ENCODE measurements at places on chromosomes 1 and 21.

DNA sequence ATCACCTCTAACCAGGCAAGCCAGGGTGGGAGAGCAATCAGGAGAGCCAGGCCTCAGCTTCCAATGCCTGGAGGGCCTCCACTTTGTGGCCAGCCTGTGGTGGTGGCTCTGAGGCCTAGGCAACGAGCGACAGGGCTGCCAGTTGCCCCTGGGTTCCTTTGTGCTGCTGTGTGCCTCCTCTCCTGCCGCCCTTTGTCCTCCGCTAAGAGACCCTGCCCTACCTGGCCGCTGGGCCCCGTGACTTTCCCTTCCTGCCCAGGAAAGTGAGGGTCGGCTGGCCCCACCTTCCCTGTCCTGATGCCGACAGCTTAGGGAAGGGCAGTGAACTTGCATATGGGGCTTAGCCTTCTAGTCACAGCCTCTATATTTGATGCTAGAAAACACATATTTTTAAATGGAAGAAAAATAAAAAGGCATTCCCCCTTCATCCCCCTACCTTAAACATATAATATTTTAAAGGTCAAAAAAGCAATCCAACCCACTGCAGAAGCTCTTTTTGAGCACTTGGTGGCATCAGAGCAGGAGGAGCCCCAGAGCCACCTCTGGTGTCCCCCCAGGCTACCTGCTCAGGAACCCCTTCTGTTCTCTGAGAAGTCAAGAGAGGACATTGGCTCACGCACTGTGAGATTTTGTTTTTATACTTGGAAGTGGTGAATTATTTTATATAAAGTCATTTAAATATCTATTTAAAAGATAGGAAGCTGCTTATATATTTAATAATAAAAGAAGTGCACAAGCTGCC lies 19.8 kb downstream of the CSF1 start:
- DNase-seq: no peak

GRCh38 chr1:176119549-176119948 lies 87.5 kb downstream of the COP1 start:
- no peak for DNase-seq

DNA sequence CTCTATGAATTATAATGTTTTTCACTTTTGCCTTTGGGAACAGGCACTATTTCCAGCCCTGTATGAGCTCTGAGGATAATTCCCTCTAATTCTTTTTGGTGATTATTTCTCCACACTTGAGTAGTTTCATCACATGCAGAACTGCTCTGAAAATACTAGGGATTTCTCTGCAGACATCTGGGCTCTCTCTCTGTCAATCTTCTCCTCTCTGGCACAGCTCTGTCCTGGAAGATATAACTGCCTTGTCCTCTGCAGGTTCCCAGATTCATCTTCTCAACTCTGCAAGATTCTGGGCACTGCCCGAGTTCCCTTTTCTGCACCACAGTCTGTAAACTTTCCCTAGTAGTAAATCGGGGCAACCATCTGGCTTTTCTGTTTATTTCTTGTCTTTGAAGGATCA lies 131.3 kb upstream of the FMN2 start:
- no peak for DNase-seq

- no peak for DNase-seq
These were observed 67.8 kb downstream of the SLC37A1 start for GRCh38 chr21:42581336-42581992.

DNA sequence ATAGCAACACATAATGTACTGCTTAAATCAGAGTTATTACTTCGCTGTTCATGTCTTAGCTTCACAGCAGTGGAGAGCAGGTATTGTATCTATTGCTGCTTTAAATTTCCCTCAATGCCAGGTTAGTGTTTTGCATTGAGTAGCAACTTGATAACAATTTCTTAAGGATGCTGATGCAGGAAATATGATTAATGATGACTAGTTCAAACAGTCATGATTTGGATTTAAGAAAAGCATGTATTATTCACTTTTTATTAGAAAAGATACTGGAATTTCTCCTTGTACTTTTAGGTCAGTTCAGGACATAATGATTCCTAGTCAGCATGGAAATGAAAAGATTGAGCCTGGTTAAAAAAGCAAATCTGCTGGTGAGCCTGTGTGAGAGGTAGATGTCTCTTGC lies 67.2 kb upstream of the ARHGAP29 start:
- no peak for DNase-seq

DNA sequence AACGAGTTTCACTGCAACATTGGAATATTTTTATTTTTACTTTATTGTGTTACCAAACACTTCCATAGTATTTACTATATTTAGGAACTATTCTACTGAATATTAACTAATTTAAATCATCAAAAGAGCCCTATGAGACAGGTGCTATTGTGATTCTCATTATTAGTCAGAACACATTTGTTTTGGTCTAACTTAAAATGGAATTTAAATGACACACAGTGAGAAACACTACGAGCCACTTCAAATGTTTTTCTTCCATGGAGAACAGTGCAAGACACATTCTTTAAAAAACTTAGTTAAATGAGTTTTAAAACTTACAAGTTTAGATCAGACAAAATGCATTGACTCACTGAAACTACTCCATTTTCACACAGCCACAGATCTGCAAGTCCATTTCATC lies 6.6 kb upstream of the TRAF3IP3 start:
- no peak for DNase-seq

DNA sequence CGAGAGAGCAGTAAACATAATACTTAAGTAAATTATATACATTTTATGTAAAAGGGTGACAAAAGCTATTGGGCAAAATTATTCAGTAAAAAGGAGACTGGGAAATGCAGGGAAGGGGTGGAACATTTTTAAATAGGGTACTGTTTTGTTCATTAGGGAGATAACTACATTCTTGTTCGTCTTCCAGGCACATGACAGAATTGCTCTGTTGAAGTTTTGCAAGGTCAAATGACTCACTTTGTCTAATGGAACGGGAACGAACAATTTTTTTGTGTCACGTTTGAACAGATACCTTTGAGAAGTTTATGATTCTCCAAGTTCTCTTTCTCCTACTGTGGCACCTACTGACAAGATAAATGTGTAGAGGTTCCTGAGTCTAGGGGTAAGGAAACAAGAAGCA lies 382.3 kb upstream of the ZRANB2 start:
- DNase-seq: no peak

- DNase-seq: no peak
These were observed 3.6 kb upstream of the PLEKHG5 start for GRCh38 chr1:6495041-6495441.

DNA sequence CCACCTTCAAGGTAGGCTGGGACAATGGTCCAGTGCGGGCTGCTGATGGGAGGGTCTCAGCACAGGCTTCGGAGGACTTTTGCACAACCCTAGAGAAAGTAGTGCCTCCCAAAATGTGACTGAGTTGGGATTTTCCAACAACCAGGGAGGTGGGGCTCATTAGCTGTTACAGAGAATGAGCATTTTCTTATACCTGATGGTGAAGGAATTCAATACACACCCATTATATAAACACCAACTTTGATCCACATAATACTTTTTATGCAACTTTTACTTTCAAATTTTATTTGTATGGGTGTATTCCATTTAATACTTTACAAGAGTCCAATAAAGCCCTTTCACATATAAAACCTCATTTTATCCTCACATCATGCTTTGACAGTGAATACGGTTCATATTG lies 31.3 kb upstream of the RNF186 start:
- DNase-seq: no peak

DNA sequence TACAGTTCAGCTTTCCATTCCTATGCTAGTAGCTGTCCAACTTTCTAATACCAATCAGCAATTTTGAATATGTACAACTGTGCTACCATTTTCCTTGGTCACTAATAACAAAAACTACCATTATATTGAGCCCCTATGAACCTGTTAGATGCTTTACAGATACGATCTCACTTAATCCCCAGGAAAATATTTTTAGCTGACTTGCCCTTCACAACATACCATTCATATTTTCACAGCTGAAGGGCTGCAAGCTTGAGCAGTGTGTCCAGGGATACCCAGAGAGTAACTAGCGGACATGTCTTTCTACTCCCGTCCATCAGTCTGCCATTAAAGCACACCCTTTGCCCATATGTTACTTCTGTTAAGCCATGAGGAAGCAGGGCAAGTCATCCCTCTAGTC lies 140.5 kb downstream of the SPATA46 start:
- no peak for DNase-seq

DNA sequence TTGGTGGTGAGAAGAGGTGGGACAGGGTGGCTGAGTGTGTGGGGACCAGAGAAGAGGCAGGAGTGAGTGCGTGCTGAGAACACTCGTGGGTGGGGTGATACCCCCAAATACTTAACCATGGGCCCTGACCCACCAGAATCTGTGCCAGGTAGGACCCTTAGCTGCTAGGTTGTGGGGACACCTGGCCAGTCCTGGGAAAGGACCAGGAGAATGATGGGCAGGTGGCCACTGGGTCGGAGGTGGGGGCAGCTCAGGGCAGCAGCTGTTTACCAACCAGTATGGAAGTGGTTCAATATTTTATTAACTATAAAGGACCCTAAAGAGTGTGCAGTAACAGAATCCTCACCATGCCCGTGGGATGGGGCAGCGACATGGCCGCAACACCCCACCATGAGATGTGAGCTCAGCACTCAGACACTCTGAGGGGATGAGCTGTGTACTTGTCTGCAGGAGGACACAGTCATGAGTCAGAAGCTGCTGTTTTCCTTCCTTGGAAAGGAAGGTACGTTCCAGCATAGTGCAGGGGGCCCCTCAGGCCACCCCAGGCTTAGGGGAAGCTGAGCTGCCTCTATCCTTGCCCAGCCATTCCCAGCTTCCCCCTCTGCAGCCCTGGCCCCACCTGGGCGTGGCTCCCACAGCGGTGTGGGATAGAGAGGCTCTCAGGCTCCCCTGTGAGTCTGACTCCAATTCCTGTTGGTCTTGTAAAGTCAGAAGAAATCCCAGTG lies 25.4 kb downstream of the TEX35 start:
- no peak for DNase-seq

DNA sequence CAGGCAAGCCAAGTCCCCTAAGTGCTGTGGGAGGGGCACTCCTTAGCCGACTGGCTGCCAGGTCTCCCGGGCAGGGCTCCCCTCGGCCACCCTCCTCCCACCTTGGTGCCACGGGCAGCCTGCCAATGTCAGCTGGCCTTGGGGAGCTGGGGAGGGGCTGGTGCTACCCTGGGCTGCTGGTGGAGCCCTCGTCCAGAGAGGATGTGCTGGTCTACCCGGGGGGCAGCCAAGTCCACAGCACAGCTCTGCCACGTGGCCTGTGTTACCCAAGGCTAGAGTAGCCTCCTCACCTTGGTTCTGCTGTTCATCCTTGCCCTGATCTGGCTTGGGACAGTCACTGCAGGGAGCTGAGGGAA lies 42.9 kb downstream of the CRYAA start:
- DNase-seq: no peak

GRCh38 chr1:47443530-47444296 lies 5.9 kb downstream of the FOXD2 start:
- DNase-seq: no peak

DNA sequence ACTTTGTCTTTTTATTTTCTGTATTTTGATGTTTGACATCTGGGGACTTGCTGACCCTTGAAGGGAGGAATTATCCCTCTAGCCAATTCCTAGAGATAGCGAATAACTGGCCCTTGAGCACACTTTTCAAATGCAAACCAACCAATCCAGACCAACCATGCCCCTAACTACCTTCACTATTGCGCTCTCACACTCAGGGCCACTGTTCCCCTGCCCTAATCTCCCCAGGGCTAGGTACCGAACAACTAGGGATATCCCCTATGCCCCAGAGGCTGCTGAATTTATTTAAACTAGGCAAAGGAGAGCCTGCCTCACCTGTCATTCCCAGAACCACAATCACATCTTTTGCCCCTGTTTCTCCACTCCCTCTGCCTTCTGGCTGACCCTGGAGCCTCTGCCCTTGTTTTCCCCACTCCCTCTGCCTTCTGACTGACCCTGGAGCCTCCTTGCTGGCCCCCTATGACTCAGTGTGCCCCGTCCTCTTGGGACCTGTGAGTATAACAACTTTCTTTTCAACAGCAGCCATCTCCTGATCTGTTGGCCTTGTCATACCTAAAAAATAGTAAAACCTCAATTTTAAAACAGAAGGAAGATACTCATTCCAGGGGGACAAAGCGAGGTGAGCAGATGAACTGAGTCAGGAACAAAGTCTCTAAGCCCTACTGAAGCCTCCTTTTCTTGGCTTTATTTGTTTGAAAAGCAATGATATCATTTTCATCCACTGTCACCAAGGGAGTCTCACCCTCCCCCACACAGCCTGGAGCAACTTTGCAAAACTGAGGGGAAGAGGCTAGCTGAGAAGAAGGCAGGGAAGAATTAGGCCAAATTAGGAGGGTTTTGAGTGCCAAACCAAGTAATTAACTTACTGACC lies 115.5 kb downstream of the NMNAT2 start:
- no peak for DNase-seq

GRCh38 chr1:80050085-80050484 lies 1043.6 kb upstream of the ADGRL4 start:
- no peak for DNase-seq

- no peak for DNase-seq
These were observed 413.7 kb downstream of the DISC1 start for GRCh38 chr1:232040260-232040659.

DNA sequence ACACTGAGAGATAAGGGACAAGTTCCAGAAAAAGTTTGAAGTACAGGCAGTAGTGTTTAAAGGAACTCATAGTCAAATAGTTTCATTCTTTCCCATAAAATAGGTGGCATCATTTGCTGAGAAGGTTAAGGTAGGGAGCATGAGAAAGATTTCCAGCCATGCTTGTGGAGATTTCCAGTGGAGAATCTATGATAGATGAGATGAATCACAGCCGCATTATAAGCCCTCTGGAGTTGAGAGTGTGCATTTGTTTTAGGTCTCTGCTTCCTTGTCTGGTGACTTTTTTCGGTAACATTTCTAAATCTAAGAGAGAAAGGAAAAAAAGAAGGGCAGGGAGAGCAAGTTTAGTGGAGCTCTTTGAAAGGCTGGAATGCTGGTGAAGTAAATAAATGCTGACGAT lies 108.7 kb downstream of the DISP1 start:
- no peak for DNase-seq

DNA sequence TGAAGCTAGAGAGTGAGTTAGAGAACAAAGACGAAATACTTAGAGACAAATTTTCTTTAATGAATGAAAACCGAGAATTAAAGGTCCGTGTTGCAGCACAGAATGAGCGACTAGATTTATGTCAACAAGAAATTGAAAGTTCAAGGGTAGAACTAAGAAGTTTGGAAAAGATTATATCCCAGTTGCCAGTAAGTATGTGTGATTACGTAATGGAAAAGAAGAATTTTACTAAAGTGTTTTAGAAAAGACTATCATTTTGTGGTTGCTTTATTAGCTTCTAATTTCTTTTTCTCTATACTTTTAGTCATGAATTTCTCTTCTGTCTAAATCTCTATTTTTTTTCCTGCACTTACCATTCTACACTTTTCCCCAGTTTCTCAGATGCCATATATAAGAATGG lies 26.7 kb downstream of the CCDC18 start:
- no peak for DNase-seq
